Activated CD8-positive, alpha-beta T cell treated with anti-CD3 and anti-CD28 coated beads, Interleukin-2, amount 10 ng/mL, durations not matched to agents 7 days and 5 days (primary cell): ENCODE measurements at places on chromosomes 2 and 18. TPM values are rescaled to one million over a fixed set of nuclear protein-coding genes. Genes with fewer than 3 reads are reported as not detected.

- H3K27me3 ChIP-seq = no peaks in the 10 kb centered on the region
- H3K27ac ChIP-seq = peak overlapping the region; percentile 17
- H3K4me1 ChIP-seq = peaks cover 46% of the 10 kb centered on the region
Measured at GRCh38 chr2:143223556-143223955, 94.3 kb downstream of the ARHGAP15 start.

GRCh38 chr18:75574187-75574586 lies 146.7 kb upstream of the SMIM21 start:
- H3K36me3 ChIP-seq = no peaks in the 10 kb centered on the region
- no peak overlapping the region for H3K27ac ChIP-seq
- H3K4me1 ChIP-seq = no peaks in the 10 kb centered on the region
- no peaks in the 10 kb centered on the region for H3K27me3 ChIP-seq
- no peak overlapping the region for H3K4me3 ChIP-seq

DPP4 gene
- 158 TPM for total RNA-seq

DNA sequence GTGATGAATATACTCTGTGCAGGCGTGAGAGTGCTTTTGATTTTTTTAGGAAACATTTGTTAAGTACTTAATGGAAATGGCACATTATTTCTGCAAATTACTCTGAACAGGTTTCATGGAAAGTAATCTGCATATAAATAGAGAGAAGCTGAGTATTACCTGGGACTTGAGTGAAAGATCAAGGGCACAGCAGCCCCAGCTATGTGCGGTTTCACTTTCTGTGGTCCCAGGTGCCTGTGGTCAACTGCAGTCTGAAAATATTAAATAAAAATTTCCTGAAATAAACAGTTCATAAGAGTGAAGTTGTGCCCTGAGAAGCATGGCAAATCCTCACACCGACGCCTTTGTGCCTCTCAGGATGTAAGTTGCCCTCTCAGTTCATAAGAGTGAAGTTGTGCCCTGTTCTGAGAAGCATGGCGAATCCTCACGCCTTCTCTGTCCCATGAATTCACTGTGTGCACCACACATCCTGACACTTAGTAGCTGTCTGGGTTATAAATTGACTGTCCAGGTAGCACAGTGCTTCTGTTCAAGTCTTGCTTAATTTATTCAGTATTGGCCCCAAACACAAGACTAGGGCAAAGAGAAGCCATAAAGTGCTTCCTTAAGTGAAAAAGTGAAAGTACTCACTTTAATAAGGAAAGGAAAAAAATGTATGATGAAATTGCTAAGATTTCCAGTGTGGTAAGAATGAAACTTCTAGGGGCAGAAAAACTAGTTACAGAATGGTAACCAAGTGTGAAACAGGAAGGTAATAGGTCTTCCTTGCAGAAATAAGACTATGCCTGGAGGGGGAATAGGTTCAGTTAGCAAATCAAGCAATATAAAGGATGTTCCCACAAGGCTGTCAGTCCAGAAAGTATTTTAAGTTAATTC lies 4.3 kb upstream of the SNTG2 start:
- peaks cover 6% of the 10 kb centered on the region for H3K27me3 ChIP-seq
- peak; percentile 45 for DNase-seq
- H3K4me3 ChIP-seq = peak overlapping the region; percentile 60
- peaks cover 8% of the 10 kb centered on the region for H3K36me3 ChIP-seq

POMC gene
- 3.4 TPM for total RNA-seq

- no peaks in the 10 kb centered on the region for H3K27me3 ChIP-seq
- H3K36me3 ChIP-seq = peaks cover 18% of the 10 kb centered on the region
- H3K4me3 ChIP-seq = no peak overlapping the region
- no peak overlapping the region for H3K27ac ChIP-seq
Measured at GRCh38 chr2:73053316-73054114, 18.0 kb downstream of the SFXN5 start.

- no peak overlapping the region for H3K4me3 ChIP-seq
- H3K4me1 ChIP-seq = no peaks in the 10 kb centered on the region
- no peaks in the 10 kb centered on the region for H3K36me3 ChIP-seq
- no peaks in the 10 kb centered on the region for H3K27me3 ChIP-seq
Measured at GRCh38 chr18:7896161-7896560, 329.0 kb downstream of the PTPRM start.
